Hair follicular keratinocyte (primary cell): ENCODE measurements at places on chromosomes 11 and 22. TPM values are rescaled to one million over a fixed set of nuclear protein-coding genes. Genes with fewer than 3 reads are reported as not detected.

The EIF3M gene
- total RNA-seq, result 548 and 701 TPM in 2 replicates

The APOC3 gene
- not detected in 2 replicates for total RNA-seq

The MPZL2 gene
- total RNA-seq, result 77.9 and 80.6 TPM in 2 replicates

The APOA4 gene
- not detected in 2 replicates for total RNA-seq

The GRAMD4 gene
- 8.5 and 18.0 TPM in 2 replicates for total RNA-seq

The SLC39A13 gene
- total RNA-seq, result 84.5 and 97.5 TPM in 2 replicates
